ENCODE measurements at places on chromosomes 2 and 18.

DNA sequence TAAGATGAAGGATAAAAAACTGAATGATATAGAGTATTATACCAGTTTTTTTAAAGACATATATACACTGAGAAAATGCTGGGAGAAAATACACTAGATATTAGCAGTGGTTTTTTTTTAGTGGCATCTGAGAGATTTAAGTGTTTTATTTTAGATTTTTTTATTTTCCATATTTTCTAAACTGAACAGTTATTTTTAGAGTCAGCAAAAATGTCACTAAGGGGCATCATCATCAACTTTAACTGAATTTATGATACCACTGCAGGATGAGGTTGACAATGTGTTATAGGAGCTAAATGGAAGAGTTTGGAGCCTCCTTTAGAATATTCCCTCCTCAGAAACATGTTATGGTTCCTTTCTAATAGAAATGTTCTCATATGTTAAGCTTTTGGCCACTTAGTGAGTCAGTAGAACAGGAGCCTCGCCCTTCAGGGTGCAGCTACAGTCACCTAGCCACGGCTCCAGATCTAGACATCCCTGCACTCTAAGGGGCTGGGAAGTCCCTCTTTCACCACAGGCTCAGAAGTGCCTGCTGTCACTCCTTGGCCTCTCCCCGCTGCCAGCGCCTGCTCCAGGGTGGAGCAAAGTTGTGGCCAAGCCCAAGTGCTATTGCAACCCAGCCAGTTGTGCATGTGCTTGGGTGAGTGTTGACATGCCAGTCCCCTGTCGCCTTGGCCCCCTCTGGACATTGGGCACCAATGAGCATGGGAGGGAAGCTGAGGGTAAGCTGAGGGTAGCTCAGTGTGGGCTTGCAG is 210.7 kb upstream of the RASGRP3 start:
- no peak for DNase-seq

DNA sequence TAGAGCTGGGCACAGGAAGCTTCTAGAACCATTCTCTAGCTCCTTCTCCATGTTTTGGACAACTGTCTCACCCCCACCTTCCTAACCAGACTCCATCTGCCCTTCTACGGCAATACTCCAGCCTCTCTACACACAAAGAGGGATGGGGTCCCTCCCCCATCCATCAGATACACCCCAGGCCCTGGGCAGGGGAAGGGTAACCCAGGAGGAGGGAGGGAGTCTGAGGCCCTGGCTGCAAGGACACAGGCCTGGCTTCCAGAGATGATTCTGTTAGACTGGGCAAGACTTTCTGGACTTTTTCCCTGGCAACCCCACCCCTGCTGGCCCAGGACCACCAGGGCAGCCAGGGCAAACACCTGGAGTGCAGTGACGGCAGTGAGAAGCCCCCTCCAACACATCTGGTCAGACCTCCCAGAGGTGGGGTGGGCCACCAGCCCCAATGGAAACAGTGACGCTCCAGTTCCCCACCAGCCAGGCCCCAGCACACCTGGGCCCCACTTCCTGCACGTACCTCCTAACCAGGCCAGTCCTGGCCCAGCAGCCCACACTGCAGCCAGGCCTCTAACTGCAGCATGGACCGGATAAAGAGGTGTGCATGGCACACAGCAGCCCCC is 6.5 kb downstream of the CYP26B1 start:
- DNase-seq: no peak

GRCh38 chr2:46763861-46764260 is 151.7 kb downstream of the MCFD2 start:
- DNase-seq: no peak

DNA sequence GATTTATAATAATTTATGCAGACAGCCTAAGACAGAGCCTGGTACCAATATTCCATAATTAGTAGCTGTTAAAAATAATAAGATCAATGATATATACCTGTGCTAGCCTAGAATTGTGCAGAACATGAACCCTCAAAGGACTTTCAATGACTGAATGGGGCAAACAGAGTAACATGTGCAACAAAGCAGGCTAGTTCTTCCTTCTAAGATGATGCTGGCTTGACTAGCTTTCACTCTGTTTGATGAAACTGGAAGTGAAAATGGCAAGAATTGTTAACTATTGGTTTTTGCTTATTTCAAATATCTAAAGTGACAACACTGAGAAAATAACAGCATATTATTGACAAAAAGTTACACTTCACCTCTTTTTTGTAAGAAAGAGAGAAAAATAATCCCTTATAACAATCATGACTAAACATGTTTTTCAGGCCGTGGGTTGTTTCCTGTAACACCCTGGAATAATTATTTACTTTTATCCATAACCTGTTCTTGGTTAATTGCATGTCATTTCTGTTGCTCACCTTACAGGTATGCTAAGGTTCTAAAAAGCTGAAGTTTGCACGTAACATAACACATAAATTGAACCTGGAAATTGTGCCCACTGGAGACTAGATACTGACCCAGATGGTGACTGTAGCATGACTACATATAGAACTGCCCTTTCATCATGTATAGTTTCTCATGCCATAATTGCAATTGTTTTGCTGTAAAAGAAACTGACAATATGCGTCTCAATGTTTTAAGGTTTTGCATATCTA is 108.7 kb downstream of the C18orf54 start:
- no peak for DNase-seq
